Upper lobe of right lung (tissue), 1 donor: ENCODE measurements at places on chromosomes 7 and 10. TPM values are rescaled to one million over a fixed set of nuclear protein-coding genes. Genes with fewer than 3 reads are reported as not detected.
A peak's percentile ranks its signal among the peaks of the same experiment; 100 is the strongest.

DNA sequence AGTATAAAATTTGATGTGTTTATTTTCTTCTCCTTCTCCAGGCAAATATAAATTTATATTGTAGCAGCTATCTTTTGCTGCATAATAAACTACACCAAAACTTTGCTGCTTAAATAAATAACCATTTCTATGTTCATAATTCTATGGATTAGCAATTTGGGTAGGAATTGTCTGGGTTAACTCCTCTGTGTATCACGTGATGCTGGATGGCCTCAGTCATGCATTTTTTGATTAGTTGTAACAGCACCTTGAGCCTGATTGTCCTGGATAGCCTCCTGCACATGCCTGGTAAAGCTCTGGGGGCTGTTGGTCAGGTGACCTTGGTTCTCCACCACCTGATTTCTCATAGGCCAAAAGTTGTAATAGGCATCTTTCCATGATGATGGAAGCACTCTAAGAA, 572.9 kb downstream of the ETV1 start:
- H3K4me1 ChIP-seq, result no peaks in the 10 kb centered on the region
- H3K27me3 ChIP-seq, result no peaks in the 10 kb centered on the region
- H3K27ac ChIP-seq, result no peak overlapping the region
- H3K36me3 ChIP-seq, result no peaks in the 10 kb centered on the region
- no peak for DNase-seq
- H3K4me3 ChIP-seq, result no peak overlapping the region

DNA sequence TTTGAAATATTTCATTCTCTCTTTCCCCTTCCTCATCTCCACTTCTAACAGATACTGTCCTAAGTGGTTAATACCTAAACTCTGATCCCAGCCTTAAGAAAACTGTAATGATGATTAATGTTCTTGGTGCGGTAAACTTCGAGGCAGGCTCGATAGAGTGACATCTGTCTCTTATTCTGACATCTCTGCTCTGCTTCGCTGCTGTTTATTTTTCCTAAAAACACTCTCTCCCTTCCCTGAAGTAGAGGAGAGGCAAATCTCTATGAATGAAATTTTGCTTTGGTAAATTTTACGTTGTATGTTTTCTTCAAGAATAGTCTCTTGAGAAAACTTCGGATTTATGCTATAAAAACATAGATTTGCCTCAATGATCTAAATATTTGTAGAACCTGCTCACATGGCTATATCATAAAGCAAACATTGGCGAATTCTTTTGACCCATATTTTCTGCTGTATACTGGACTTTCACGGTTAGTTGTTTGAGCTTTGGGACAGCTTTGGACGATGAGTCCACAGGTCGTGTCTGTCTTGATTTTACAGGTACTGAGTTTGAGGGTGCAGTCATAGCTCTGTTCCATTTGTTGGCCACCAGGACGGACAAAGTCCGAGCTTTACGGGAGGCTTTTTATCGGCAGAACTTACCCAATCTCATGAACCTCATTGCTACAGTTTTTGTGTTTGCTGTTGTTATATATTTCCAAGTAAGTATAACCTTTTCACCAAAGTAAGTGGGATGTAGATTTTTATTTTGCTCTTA, 27.1 kb downstream of the SEC61A2 start:
- H3K4me3 ChIP-seq, result no peak overlapping the region
- H3K27ac ChIP-seq, result no peak overlapping the region
- no peak for DNase-seq
- no peaks in the 10 kb centered on the region for H3K27me3 ChIP-seq

GRCh38 chr7:35036361-35037171, 719 bp downstream of the DPY19L1 start:
- peak overlapping the region; percentile 76 for H3K4me3 ChIP-seq
- H3K4me1 ChIP-seq, result peaks cover 28% of the 10 kb centered on the region
- peak overlapping the region; percentile 76 for H3K27ac ChIP-seq
- no peaks in the 10 kb centered on the region for H3K27me3 ChIP-seq

DNA sequence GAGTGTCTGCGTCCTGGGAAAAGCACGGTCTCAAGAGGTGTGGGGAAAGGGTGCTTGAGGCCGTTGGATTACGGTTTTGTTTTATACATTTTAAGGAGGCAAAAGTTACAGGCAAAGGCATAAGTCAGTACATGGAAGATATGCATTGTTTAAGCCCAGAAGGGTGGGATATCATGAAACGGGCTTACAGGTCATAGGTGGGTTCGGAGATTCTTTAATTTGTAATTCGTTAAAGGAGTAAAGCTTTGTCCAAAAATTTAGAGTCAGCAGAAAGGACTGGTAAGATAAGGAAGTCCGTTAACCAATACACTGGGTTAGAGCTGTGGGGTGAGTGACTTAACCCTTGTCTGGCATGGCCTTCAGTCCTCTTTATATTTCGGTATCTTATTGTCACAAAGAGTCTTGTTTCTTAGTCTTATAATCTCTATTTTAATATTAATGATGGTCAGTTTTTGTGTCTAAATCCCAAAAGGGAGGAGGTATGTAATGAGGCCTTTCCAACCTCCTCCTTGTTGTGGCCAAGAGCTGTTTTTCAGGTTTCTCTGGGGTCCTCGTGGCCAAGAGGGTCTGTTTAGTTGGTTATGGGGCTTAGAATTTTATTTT, 12.7 kb downstream of the TSPAN14 start:
- H3K4me1 ChIP-seq, result peaks cover 100% of the 10 kb centered on the region
- DNase-seq, result no peak
- peak overlapping the region; percentile 98 for H3K27ac ChIP-seq
- H3K36me3 ChIP-seq, result peaks cover 28% of the 10 kb centered on the region

DNA sequence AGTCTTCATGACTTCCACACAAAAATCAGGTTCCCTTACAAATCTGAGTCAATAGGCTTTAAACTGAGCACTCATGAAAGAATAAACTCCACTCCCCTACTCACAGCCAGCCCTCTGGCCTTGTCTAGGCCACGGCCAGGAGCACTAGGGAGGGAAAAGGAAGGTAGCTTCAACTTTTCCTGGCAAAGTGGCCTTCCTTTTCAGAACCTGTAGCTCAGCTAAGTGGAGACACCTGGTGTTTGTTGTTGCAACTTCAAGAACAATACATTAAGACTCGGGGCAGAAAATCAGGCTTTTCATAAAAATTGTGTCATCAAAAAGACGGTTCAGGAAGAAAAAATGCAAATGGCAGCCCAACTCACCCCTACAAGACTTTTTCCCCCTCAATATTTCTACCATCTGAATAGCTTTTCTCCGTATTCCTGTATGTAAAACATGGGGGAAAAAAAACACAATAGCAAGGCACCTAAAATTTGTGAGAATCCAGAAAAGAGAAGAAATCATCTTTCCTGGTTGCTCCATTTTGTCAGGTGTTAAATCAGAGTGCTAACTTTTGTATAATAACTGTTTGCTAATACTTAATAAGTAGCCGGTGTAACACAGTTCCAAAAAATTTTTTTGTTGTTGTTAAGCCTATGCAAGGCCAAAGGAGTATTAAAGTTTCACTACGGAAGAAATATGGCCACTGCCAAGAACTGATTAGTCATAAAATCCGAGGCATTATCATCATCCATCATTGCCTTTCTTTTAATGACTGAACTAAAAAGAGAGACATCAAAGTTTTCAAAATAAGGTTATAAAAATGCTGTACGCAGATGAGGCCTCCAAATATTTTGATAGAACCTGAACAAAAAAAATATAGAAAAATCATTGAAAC, 66.2 kb upstream of the ARID5B start:
- H3K27me3 ChIP-seq, result no peaks in the 10 kb centered on the region
- H3K4me1 ChIP-seq, result peaks cover 30% of the 10 kb centered on the region
- peak overlapping the region; percentile 63 for H3K27ac ChIP-seq
- no peaks in the 10 kb centered on the region for H3K36me3 ChIP-seq
- H3K4me3 ChIP-seq, result no peak overlapping the region

DNA sequence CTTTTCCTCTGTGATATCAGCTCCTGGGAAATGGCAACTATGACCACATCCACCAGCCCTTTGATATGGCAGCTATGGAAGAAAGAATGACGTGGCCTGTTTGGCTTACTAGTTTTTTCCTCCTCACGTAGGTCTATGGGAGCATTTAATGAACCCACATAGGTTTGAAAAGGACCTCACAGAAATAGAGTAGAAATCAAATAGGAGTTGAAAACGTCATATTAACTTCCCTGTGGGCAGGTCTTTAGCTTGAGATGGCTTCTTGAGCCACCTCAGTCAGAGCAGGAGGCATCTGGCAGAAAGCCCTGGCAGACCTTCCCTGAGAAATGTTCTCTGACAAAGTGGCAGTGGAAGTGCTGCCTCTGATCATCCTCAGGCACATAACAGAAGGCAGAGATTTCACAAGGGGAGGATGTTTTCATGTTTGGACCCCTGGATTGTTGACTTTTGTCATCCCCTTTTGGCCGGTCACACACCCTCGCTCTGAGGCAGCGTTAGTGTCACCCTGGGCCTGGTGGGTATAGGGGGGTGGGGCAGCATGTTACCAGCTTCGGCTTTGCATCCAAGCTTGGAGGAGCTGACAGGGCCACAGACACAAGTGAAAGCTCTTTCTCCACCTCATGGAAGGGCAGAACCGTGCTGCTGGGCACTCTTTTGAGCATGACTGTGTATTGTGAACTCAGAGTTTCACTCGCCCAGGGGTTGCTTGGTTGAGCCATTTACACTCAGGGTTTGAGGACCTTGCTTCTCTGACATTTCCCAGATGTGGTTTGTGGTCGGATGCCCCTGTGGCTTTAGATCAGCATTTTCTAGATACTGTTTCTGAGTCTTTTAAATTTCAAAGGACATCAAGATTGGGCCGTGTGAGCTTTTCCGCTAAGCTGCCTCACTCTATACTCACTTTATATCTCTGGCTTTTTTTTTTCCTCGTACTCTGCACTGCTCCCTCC, 184.2 kb downstream of the STK31 start:
- no peaks in the 10 kb centered on the region for H3K36me3 ChIP-seq
- H3K27ac ChIP-seq, result no peak overlapping the region
- H3K4me1 ChIP-seq, result no peaks in the 10 kb centered on the region
- H3K27me3 ChIP-seq, result no peaks in the 10 kb centered on the region
- H3K4me3 ChIP-seq, result no peak overlapping the region

GRCh38 chr10:48520594-48520993, 84.3 kb downstream of the ARHGAP22 start:
- no peaks in the 10 kb centered on the region for H3K36me3 ChIP-seq
- H3K4me3 ChIP-seq, result no peak overlapping the region
- peaks cover 25% of the 10 kb centered on the region for H3K27me3 ChIP-seq

GRCh38 chr10:59847888-59848287, 58.5 kb downstream of the CCDC6 start:
- peaks cover 11% of the 10 kb centered on the region for H3K4me1 ChIP-seq
- no peaks in the 10 kb centered on the region for H3K27me3 ChIP-seq
- no peak for DNase-seq
- H3K27ac ChIP-seq, result no peak overlapping the region

DNA sequence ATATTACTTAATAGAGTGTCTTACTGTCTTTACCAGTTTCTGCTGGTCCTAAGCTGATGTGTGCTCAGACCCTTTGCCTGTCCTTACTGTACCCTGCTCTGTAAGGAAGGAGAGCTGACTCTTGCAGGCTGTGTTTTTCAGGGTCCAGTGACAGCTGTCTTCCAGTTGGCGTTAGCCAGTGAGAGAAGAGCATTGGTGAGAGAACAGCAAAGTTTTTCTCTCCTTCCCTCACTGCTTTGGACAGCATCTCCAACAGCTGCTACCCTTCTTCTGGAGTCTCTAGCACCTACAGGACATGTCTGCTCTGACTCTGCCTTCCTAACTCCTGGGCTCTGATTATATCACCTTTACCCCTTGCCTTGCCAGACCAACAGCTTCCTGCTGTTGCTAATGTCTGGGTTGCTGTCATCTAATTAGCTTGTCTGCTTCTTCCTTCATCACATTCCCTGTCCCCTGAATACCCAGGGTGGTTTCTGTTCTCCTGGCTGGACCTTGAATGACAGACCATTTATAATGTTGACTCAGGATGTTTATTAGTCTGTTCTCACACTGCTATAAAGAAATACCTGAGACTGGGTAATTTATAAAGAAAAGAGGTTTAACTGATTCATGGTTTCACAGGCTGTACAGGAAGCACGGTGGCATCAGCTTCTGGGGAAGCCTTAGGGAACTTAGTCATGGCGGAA, 23.5 kb upstream of the PANK1 start:
- no peak overlapping the region for H3K27ac ChIP-seq
- H3K36me3 ChIP-seq, result no peaks in the 10 kb centered on the region
- no peak overlapping the region for H3K4me3 ChIP-seq
- DNase-seq, result no peak
- H3K27me3 ChIP-seq, result no peaks in the 10 kb centered on the region
- H3K4me1 ChIP-seq, result no peaks in the 10 kb centered on the region

- peaks cover 11% of the 10 kb centered on the region for H3K4me1 ChIP-seq
- no peaks in the 10 kb centered on the region for H3K27me3 ChIP-seq
- H3K4me3 ChIP-seq, result no peak overlapping the region
- H3K36me3 ChIP-seq, result no peaks in the 10 kb centered on the region
- DNase-seq, result no peak
Observed at GRCh38 chr10:69434169-69434568, 17.1 kb upstream of the TSPAN15 start.

DNA sequence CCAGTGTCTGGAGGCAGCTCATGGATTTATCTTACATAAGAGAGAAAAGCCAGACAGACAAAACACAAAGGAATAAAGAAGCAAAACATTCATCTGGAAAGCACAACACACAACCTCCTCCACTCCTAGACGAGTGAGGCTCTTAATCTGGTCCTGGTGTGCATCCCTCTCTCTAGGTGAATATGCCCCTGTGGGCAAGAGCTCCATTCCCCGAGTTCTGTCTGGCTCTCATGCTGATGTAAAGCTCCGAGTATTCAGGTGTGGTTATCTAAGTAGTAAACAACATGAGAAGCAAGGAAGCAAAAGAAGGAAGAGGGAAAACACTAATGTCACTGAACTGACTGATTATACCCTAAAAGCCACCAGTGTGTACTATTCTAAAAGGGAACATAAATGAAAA, 47.9 kb upstream of the FEZF1 start:
- no peaks in the 10 kb centered on the region for H3K36me3 ChIP-seq
- DNase-seq, result no peak
- H3K4me3 ChIP-seq, result no peak overlapping the region
- no peaks in the 10 kb centered on the region for H3K27me3 ChIP-seq

GRCh38 chr10:63054889-63055611, 78.1 kb upstream of the NRBF2 start:
- no peak for DNase-seq
- no peaks in the 10 kb centered on the region for H3K27me3 ChIP-seq
- no peaks in the 10 kb centered on the region for H3K4me1 ChIP-seq
- no peak overlapping the region for H3K4me3 ChIP-seq
- H3K27ac ChIP-seq, result no peak overlapping the region
- no peaks in the 10 kb centered on the region for H3K36me3 ChIP-seq

Gene PLEKHS1
- not detected for total RNA-seq

- H3K4me3 ChIP-seq, result peak overlapping the region; percentile 86
- H3K36me3 ChIP-seq, result no peaks in the 10 kb centered on the region
- H3K27me3 ChIP-seq, result no peaks in the 10 kb centered on the region
- DNase-seq, result peak; percentile 54
- peaks cover 17% of the 10 kb centered on the region for H3K4me1 ChIP-seq
Observed at GRCh38 chr10:79443338-79444198, 1.9 kb downstream of the ZCCHC24 start.

- no peak overlapping the region for H3K4me3 ChIP-seq
- no peak overlapping the region for H3K27ac ChIP-seq
- no peak for DNase-seq
- H3K36me3 ChIP-seq, result peaks cover 4% of the 10 kb centered on the region
- H3K4me1 ChIP-seq, result peaks cover 30% of the 10 kb centered on the region
Observed at GRCh38 chr10:117366741-117367140, 8.5 kb downstream of the PDZD8 start.

Gene SFTPA1
- total RNA-seq, result 11,191 TPM
